Stimulated activated CD4-positive, alpha-beta T cell treated with anti-CD3 and anti-CD28 coated beads, Interleukin-1b, Interleukin-23, amount 100 ng/mL, for 4 hours (primary cell): ENCODE measurements at places on chromosomes 11 and 22.

- DNase-seq = no peak
These were observed 38.4 kb downstream of the MOB2 start for GRCh38 chr11:1447845-1448825.

GRCh38 chr11:59028105-59028504, 58.0 kb upstream of the GLYATL1B start:
- no peak for DNase-seq

DNA sequence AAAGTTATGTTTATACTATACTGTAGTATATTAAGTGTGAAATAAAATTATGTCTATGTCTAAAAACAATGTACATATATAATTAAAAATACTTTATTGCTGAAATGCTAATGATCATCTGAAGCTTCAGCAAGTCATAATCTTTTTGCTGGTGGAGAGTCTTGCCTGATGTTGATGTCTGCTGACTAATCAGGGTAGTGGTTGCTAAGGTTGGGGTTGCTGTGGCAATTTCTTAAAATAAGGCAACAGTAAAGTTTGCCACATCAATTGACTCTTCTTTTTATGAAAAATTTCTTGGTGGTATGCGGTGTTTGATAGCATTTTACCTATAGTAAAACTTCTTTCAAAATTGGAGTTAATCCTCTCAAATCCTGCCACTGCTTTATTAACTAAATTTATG, 21.4 kb downstream of the INSC start:
- DNase-seq = no peak

DNA sequence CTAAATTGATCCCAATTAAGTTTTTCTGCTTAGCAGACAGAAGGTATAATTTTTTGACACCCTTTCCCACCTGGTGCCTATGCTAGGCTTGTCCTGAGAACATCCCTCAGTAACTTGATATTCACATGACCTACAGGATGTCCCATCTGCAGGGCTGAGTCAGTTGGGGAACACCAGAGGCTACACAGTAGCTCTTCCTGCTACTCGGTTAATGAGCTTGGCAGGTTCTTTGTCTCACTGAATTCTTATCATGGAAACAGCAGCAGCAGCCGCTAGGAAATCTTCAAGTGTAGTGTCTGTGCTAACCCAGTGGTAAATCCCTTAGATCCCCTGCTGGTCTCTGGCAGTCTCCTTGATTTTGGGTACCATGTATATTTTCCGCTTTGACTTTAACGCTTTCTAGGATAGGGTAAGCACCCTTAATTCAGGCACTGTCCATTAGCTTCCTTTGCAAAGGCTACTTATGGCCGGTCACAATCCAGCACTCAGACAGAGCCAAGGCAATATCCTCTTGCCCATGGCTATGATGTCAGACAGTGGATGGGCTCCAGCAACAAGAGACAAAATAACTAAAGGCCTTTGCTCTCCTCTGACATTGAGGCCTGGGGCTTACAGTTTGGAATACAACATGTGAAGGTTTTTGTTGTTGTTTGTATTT, 8.5 kb downstream of the MRPL16 start:
- no peak for DNase-seq

DNA sequence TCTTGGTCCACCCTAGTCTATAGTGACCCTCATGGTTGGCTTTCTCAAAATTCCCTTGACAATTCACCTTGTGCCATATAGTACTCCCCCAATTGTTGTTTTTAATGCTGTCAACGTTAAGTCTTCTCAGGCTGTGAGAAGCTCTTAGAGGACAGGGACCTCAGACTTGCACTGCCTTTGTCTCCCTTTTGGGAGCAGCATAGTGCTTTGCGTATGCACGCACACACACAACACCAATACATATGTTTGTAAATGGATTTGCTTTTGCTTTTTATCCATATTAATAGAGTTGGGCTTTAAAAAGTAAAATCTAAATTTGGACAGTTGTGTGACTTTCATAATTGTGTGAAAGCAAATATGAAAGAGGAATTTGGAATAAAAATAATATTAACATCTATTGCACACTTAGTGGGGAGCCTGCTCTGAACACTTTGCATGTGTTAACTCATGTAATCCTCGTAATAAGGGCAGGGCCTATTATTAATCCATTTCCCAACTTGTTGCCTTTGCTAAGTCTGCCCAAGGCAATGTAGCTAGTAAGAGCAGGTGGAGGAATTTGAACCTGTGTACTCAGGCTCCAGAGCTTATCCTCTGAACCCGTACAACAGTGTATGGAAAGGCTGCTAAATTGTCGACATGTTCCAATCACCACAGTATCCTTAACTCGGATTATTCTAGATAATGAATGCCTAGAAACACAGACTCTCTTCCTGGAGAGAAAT, 257.7 kb upstream of the NARS2 start:
- no peak for DNase-seq

DNA sequence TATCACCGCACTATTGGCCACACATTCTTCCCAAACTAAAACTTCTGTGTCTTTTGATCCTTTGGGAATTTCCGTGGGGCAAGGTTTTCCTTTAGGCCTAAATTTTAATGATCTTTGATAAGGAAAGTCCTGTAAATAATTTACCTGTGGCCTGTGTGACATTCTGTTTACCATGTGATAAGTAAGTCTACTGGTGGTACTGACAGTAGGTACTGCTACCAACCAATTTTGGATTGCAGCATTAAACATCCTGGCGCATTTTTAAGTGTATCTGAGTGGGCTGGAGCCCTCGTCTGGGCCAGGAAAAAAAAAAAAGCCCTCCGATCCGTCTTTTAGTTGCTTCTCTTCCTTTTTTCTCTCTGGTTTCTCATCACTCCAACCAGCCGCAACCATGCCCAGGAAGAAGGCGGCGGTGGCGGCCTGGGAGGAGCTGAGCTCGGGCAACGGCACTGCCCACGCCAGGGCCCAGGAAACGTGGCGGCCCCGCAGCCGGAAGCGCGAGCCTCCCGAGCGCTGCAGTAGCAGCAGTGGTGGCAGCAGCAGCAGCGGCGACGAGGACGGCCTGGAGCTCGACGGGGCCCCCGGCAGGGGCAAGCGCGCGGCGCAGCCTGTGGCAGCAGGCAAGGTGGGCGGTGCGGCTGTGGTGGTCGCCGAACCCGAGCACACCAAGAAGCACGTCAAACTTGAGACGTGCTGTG, 33.6 kb downstream of the ASRGL1 start:
- peak; percentile 38 for DNase-seq

GRCh38 chr22:17781319-17782031, 7.2 kb upstream of the BID start:
- DNase-seq = peak; percentile 57

DNA sequence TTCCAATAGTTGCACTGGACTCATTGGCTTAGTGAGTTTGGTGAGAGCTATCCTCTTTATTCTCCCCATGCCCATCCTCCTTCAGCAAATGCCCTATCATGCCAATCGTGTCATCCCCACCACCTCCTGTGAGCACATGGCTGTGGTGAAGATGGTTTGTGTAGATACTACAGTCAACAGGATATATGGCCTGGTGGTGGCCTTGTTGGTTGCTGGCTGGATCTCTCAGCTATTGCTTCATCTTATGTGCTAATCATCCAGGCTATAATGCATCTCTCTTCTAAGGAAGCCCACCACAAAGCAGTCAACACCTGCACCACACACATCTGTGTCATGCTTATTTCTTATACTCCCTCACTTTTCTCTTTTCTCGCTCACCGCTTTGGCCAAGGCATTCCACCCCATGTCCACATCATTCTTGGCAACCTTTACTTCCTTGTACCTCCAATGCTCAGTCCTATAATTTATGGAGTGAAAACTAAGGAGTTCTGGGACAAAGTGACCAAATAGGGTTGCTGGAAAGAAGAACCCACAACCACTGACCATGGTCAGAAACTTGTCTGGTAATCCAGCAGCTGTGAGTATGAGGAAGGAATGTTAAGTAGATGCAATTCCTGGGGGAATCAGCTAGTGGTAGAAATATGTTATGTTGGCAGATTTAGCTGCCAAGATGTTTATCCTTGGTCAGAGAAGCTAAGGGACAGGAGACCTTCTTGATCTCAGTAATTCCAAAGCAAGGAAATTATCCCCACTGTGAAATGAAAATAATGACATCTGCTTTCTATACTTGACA, 16.3 kb upstream of the OR56B1 start:
- no peak for DNase-seq

GRCh38 chr11:128595775-128596174, 8.4 kb upstream of the ETS1 start:
- DNase-seq = no peak

- DNase-seq = no peak
These were observed 216.5 kb downstream of the DYNC2H1 start for GRCh38 chr11:103325686-103326069.

GRCh38 chr11:69499186-69499917, 17.9 kb downstream of the LINC01488 start:
- no peak for DNase-seq

- peak; percentile 13 for DNase-seq
These were observed 663.7 kb upstream of the B3GAT1 start for GRCh38 chr11:135075740-135076139.

DNA sequence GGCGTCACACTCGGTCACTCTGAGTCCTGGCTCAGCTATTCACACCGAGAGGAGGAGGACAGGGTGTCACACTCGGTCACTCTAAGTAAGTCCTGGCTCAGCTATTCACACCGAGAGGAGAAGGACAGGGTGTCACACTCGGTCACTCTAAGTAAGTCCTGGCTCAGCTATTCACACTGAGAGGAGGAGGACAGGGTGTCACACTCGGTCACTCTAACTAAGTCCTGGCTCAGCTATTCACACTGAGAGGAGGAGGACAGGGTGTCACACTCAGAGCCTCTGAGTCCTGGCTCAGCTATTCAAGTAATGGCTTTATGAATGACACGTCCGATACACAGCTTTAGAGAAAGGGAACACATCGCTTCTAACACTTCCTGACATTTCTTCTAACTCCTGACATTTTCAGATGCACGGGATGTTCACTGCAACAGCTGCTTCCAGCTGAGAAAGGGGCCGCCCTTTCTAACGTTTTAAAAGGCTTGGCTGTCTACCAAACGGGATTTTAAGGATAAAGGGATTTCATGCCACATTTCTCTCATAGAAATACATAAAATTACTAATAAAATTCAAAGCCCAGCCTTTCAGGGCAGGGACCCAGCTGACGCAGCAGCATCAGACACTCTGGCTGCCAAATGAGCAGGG, 28.1 kb downstream of the DRD4 start:
- no peak for DNase-seq

- no peak for DNase-seq
These were observed 17.2 kb downstream of the KIAA1671 start for GRCh38 chr22:24969560-24970301.

GRCh38 chr22:50134481-50134880, 36.0 kb upstream of the PANX2 start:
- no peak for DNase-seq

DNA sequence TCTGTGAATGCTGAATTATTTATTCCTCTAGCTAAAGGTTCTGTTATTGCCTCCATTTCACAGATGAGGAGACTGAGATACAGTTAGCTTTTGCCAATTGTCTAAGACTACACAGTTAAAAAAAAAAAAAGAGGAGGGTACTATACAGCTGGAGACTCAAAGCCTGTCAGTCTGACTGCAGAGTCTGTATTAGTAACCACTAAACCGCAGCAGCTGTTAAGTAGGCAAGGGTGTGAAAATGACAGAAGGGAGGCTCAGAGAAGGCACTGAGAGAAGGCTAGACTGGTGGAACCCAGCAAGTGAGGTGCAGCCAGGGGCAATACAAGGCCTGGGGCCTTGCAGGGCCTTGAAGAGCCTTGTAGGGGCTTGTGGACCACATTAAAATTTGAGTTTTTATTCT, 181.2 kb downstream of the CSNK2A3 start:
- DNase-seq = no peak

DNA sequence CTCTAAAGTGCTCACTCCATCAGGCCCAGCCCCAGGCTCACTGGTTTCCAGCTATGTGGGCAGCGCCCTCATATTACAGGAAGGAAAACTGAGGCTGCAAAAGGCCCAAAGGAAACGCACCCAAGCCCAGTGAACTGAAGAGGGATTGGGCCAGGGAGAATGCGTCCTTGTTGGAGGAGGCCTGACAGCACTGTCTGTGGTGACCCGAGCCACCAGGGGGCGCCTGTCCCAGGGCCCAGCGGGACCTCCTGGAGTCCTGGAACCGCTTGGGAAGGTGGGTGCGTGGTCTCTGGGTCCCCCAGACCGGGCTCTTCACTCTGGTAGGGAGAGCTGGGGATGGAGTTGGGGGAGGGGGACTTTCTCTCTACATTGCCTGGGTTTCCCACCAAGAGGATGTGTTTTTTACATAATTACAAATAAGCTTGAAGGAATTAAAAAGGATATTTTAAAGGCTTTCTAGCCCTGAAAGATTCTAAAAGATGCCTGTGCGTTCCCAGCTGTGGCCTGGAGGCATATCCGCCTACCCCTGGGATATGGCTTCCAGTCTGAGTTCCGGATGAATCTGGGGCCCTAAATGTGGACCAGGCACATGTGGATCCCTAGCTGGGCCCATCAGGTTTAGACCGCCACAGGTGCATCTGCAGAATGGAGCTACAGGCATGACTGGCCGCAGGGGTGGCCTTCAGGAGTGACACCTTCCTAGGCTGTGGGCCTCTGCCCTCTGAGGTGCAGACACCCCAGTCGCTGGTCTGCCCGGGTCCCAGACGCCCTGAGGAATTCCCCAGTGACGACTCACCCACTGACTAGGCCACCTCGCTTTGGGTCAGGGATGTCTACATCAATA, 4.2 kb downstream of the SPI1 start:
- peak; percentile 86 for DNase-seq

GRCh38 chr11:115188188-115188897, 315.9 kb downstream of the CADM1 start:
- DNase-seq = no peak

- DNase-seq = no peak
These were observed 24.9 kb downstream of the BRSK2 start for GRCh38 chr11:1414650-1415049.

DNA sequence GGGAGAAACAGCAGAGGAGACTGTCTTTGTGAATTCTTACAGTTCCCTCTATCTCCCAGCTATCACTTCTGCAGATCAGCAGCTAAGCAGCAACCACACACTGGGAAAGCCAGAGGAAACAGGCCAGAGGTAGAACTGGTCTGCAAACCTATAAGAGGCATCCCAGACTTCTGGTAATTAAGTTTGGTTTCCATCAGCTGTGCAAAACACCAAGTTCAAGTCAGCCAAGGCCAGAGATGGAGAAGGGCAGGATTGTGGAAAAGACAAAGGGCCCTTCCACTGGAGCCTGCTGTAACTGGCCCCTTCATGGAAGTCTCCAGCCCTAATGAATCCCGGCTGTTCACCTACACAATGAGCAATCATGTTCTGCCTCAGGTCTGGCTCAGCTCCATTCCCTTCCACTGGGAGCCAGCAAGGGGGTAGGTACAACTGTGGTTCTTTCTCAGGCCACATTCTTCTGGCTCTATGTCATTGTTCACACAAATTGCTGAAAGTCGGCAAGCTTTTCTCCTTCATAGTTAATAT, 4.6 kb upstream of the PAMR1 start:
- DNase-seq = no peak

GRCh38 chr11:9888938-9889337, 225.1 kb downstream of the SWAP70 start:
- no peak for DNase-seq
